GM12864 (cell line): ENCODE measurements at places on chromosomes 2 and 18.

GRCh38 chr2:164625378-164625971 lies 4.2 kb upstream of the GRB14 start:
- no peak for DNase-seq

DNA sequence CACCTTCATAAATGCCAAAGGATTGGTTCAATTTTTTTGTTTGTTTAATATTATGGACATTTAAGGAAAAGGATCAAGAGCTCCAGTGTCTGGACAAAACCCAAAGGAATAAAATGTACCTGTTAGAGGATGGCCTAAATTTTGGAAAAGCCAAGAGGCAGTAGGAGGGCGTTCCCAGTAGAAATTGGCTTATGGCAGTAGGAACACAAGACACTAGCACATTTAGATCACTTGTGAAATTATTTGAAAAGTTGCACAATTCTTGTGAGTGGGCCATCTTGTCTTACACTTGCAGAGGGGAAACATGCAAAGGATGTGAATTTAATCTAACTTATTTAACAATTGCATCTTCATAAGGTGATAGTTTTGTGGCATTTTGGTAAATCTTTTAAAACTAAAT lies 3.2 kb downstream of the BZW1 start:
- no peak for DNase-seq

- no peak for DNase-seq
Observed at GRCh38 chr2:207660994-207661393, 35.8 kb upstream of the METTL21A start.

GRCh38 chr18:33375829-33376228 lies 64.7 kb downstream of the CCDC178 start:
- DNase-seq, result no peak

GRCh38 chr18:56286775-56287325 lies 351.5 kb downstream of the TXNL1 start:
- DNase-seq, result no peak

DNA sequence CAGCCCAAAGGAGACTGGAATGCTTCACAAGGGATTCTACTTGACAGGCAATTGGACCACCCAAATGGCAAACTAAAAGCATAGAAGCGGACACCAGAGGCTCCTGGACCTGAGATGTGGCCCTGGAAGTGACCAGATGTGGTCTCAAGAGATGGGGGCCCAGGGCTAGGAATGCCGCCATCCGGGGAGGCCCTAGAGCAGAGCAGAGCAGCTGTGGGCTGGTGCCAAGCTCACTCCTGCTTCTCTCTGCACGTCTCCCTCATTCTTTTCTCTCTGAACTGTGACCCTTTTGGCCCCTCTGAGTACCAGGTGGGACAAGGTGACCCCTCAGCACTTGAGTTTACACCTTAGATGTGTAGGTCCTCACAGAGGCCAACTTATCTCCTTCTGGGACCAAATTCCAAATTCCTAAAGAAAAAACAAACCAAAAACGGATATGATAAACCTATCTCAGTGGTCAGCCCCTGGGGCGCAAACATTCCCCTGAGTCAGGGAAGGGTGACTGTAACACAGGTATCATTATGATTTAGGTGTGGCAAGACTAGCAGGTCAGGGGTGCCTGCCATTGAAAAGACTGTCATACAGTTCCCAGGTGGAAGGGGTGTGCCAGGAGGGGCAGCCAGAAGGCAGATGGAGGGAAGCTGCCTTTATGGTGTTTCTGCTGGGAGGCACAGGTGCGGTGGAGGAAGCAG lies 6.5 kb upstream of the IL1R2 start:
- DNase-seq, result no peak

DNA sequence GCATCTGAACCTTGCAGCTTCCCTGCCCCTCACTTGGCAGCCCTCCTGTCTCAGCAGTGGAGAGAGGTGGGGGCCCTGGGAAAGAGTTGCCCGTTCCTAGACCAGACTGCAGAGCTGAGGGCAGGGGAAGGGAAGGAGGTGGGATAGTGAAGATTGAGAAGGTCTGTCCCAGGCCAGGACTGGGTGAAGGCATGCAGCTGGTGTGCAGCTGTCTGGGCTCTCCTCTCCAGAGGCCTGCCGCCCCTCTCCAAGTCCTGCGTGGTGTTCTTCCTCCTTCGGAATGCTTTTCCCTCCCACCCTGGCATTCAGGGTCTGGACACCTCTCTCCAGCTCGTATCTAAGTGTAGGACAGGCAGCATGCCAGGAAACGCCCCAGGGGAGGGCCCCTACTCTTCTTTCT lies 323.5 kb downstream of the CELF4 start:
- DNase-seq, result no peak

GRCh38 chr18:79058007-79058406 lies 11.2 kb upstream of the ATP9B start:
- DNase-seq, result peak; percentile 38

DNA sequence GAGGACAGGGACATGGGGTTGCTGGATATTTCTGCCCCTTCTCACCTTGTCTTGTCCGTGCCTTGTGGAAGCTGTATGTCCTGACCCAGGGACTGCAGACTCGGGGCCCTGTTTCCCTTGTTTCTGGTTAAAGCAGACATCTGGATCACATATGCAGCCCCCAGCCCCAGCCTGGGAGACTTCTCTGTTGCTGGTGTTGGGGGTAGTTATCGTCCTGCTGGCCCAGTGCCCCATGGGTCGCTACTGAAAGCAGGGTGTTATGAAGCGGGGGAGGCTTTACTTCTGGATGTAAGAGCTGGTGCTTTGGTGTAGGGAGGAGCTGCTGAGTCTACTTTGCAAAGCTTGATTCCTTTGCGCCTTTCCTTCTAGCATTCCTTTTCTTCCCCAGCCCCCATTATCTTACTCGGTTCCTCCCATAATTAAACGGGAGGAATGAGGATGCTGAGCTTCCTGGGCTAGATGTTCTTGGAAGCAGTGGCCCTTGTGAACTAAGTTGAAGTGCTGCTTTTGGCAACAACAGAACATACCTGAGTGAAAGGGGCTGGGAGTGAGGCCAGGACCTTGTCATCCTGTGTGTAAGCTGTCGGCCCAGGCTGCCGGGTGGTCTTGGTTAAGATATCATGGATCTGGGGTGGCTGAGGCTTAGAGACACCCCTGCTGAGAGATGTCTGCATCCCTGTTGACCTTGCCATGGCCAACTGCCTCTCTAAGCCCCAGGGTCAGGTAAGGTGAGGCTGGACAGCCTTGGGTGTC lies 3.4 kb downstream of the TET3 start:
- DNase-seq, result no peak

- DNase-seq, result no peak
Observed at GRCh38 chr2:219034823-219035222, 6.5 kb downstream of the CFAP65 start.

- no peak for DNase-seq
Observed at GRCh38 chr2:15112216-15112615, 448.9 kb downstream of the NBAS start.

GRCh38 chr2:240413813-240414429 lies 21.5 kb upstream of the GPC1 start:
- no peak for DNase-seq

GRCh38 chr2:227228061-227228667 lies 63.7 kb downstream of the COL4A3 start:
- DNase-seq, result no peak

- DNase-seq, result no peak
Observed at GRCh38 chr18:4119127-4119648, 335.9 kb downstream of the DLGAP1 start.

- no peak for DNase-seq
Observed at GRCh38 chr18:62754026-62754425, 38.7 kb downstream of the PHLPP1 start.

DNA sequence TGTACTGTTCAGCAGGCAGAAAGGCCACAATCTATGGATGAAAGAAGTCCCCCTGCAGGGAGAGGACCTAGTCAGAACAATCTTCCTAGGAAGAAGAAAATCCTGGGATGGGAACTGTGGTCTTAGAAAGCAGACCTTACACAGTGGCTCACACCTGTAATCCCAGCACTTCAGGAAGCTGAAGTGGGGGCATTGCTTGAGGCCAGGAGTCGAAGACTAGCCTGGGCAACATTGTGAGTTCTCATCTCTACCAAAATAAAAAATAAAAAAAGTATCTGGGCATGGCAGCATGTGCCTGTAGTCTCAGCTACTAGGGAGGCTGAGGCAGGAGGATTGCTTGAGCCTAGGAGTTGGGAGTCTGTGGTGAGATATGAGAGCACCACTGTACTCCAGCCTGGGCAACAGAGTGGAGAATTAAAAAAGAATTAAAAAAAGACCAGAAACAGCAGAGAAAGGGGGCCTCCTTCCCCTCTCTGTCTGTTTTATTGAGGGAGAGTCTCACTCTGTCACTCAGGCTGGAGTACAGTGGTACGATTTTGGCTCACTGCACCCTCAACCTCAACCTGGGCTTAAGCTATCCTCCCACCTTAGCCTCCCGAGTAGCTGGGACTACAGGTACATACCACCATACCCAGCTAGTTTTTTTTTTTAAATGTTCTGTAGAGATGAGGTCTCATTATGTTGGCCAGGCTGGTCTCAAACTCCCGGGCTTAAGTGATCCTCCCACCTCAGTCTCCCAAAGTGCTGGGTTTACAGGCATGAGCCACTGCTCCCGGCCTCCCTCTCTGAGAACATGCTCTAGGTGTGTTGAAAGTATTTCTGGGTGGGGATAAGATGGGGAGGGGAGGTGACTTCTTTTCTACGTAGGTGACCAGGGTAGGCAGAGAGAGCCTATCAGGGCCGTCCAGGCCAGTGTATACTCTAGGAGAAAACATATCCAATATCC lies 7.4 kb downstream of the RHOB start:
- DNase-seq, result no peak

GRCh38 chr2:138432971-138433370 lies 68.6 kb upstream of the SPOPL start:
- DNase-seq, result no peak

DNA sequence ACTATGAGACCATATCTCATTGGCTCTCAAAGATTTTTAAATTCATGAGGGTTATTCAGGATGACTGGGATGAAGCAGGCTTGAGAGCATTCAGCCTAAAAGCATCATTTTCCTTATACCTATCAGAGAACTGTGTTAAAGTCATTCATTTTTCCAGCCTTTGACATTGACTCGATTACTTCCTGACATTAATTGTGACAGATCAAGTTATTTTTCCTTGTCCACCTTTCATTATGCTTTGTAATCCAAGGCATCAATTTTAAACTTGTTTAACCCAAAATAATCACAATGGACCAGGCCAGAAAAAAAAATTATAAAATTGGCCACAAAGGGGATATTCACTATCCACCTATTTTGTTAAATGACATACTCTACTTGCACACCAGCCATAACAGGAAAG lies 1606.8 kb upstream of the PIK3C3 start:
- no peak for DNase-seq

- peak; percentile 21 for DNase-seq
Observed at GRCh38 chr2:203763938-203764664, 57.7 kb downstream of the CD28 start.

DNA sequence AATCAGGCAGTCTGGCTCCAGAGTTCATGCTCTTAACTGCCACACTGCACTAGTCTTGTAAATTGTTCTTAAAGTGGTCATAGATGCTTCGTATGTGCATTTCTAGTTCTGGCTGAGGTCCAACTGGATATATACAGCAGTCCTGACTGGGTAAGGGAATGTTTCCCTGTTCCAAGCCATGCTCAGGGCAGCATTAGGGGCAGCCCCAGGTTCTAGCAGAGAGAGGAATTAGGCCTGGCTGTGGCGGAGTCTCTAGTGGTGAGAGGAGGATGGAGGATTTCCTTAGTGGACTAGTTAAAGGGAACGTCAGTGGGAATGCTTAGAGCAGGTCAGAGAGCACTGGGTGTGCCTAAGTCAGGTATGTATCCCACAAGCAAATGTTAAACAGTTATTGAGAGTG lies 28.0 kb downstream of the UBE2E3 start:
- DNase-seq, result no peak

GRCh38 chr2:24075259-24075658 lies 867 bp downstream of the SF3B6 start:
- DNase-seq, result no peak

- no peak for DNase-seq
Observed at GRCh38 chr18:75757951-75758350, 330.4 kb upstream of the SMIM21 start.

DNA sequence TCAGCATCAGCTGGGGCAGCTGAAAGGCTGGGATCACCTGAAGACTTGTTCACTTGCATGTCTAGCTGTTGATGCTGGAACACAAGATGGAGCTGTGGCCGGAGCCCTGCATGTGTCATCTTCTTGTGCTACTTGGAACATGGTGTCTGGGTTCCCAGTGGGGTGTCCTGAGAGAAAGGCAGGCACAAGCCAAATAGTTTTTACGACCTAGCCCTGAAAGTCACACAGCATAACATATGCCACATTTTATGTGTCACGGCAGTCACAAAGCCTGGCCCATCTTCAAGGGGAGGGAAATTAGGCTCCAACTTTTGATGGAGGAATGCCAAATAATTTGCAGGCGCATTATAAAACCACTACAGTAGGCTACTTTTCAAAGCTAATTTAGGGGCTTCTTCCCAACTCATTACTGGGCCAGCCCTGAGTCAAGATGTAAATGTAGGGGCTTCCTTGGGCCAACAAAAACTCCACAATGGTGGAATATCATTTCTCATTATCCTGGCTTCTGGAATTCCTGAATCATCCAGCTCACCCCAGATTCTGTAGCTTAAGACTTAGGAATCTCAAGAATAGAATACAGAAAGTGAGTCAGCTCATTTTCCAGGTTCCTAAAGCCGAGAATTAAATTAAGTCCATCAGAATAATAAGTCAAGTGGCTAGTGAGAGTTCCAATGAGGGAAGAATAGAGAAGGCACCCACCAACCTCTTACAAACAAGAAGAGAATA lies 543.0 kb downstream of the TNS1 start:
- no peak for DNase-seq

DNA sequence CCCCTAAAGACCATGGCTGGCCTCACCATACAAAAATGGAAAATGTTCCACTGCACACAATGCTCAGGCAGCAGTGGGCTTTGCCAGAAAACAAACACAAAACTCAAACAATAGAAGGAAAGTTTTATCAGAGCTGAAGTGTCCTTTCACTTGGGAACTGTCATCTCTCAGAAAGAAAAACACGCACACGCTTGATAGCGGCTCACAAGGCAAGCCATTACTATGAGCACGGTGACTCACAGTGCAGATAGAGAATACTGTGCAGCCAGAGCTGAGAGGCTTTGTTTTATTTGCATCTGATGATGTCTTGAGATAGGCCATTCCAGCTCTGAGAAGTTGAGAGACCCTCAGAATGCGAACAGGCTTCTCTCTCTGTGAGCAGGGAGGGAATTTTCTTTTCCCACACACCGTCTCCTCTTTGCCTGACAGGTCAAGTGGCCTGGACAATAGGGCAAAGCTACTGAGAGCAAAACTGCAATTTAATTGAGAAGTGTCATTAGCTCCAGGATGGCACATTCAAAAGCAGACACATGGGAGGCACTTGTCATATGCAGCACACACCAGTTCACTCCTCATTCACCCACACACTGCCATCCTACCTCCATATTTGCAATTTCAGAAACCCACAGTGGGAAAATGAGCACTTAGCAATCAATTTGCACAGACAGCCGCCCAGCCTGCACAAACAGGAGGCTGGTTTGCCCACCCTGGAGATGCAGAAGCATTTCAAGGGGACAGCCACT lies 236.6 kb downstream of the SS18 start:
- DNase-seq, result no peak

- DNase-seq, result no peak
Observed at GRCh38 chr2:239050252-239050649, 202.4 kb downstream of the TWIST2 start.
